ENCODE measurements at places on chromosomes 5 and 9. TPM values are rescaled to one million over a fixed set of nuclear protein-coding genes. Genes with fewer than 3 reads are reported as not detected.

The TAF1L gene
- 0.07 TPM for total RNA-seq

The PIP5K1B gene
- total RNA-seq = 8.0 TPM

GRCh38 chr5:43567967-43568366, 11.1 kb upstream of the PAIP1 start:
- no peaks in the 10 kb centered on the region for H3K27me3 ChIP-seq
- no peaks in the 10 kb centered on the region for H3K36me3 ChIP-seq
- H3K4me1 ChIP-seq = no peaks in the 10 kb centered on the region
- DNase-seq = no peak
- no peak overlapping the region for H3K27ac ChIP-seq

The TSSK1B gene
- total RNA-seq = not detected

The ZBED3 gene
- total RNA-seq = 4.8 TPM
